Esophagus squamous epithelium (tissue), 5 donors: ENCODE measurements at places on chromosomes 16 and 17.

- no peak for DNase-seq
These were observed 48.5 kb downstream of the HAPSTR1 start for GRCh38 chr16:9139965-9140364.

- DNase-seq, result no peak
These were observed 180.8 kb downstream of the CCT6B start for GRCh38 chr17:34780438-34780837.

- DNase-seq, result no peak
These were observed 29.3 kb downstream of the MAPT start for GRCh38 chr17:45923511-45924268.

DNA sequence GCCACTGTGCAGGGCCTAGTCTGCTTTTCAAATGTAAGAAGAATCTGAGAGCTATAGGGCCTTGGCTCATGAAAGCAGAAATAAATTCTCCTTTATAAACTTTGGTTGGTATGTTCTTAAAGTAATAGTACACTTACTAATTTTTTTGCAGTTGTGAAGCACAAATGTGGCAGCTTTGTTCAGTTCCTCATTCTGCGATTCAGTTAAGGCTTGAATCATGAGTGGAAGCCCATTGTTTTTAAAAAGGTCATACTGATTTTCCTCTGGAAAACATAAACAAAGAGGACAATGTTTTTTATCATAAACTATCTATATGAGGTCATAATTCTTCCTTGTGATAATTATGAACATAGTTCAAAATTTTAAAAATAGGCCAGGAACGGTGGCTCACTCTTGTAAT lies 23.6 kb upstream of the DYNC1LI2 start:
- DNase-seq, result no peak

DNA sequence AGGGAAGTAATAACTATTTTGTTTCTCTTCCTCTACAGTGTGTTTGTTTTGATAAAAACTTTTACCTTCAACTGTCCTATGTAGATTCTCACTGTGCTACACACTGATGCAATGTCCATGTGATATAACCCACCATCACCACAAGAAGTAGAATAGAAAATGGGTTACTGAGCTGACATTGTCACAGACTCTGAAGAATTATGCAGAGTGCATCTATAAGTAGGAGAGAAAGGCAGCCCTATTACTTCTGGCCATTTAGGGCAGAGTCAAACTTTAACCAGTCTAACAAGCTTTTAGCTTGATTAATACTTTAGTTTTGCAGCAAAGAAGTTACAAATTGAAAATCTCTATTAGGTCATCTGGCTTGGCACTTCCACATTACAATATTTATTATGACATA lies 354.0 kb upstream of the CDH8 start:
- no peak for DNase-seq

DNA sequence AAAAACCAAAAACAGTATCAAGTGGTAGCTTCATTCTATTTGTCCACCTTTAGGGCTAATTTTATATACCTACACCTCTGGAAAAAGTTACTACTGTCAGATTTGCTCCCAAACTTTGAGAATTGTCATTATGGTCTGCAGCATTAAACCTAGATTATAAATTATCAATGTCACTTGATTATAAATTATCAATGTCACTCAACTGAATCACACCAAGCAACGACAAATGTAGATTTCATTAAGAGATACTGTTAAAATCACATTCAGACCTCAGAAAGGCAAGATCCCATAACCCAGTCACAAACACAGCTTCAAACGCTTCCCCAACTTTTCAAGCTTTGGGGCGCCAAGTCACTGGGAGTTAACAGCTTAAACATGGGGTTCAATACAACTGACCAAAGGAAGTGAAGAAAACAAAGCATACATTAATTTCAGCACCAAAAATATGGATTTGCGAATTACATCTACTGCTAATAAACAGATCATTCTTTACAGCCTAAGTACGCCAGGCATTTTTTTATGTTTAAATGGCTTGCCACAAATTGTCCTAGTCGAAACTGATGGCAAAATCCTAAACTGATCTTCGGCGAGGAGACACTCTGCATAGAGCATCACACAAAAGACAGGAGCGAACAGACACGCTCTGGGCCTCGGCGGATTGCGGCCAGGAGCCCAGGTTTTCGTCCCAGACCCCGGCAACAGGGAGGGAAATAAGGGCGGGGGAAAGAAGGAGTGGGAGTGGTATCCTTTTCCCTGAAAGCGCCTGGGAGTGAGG lies 981 bp downstream of the GLG1 start:
- DNase-seq, result no peak

DNA sequence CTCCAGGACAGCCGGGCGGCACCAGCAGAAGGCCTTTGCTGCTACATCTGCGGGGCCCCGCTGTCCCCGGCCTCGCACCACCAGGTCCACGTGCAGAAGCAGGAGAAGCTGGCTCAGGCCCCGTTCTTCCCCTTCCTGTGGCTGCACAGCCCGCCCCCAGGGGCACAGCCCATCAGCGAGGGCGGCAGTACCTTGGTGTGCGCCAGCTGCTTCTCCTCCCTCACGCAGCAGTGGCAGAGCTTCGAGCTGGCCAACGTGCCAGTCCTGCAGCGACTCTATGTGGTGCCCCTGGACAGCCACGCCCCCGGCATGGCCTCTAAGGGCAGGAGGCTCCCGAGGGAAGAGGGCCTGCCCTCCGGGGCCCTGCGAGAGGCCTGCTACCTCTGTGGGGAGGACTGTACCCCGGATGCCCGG lies 58.3 kb upstream of the CIBAR2 start:
- no peak for DNase-seq
